ENCODE measurements at places on chromosomes 3 and 15.

DNA sequence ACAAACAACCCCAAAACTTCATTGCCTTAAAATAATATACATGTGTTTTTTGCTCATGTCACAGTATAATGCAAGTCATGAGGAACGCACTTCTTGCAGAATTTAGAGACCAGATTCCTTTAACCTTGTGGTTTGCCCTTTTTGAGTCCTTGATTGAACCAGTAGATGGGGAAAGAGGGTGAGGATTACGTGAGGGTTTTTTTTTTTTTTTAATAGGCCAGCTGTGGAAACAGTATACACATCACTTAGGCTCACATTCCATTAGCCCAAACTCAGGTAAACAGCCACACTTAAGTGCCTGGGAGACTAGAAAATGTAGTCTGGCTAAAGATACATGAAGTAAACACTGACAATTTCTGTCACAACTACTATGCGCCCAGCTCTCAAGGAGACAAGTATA lies 114.9 kb upstream of the MLF1 start:
- DNase-seq = no peak

GRCh38 chr3:155778462-155778861 lies 27.6 kb downstream of the C3orf33 start:
- no peak for DNase-seq

DNA sequence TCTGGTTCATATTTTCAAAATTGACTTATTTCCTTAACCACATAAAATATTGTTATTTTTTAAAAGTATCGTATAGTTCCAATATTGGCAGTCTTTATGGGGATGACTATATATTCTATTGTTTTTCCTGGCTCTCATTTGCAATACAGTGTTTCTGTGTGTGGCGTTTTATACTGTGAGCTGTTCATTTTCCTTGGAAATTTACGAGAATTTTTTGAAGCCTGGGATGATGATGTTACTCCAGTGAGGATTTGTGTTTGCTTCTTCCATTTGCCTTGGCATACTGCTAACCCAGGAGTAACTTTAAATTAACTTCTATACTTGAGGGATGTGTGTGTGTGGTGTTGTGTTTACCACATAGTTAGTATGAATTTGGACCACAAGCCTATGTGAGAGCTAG lies 95.2 kb downstream of the NR1D2 start:
- DNase-seq = no peak

DNA sequence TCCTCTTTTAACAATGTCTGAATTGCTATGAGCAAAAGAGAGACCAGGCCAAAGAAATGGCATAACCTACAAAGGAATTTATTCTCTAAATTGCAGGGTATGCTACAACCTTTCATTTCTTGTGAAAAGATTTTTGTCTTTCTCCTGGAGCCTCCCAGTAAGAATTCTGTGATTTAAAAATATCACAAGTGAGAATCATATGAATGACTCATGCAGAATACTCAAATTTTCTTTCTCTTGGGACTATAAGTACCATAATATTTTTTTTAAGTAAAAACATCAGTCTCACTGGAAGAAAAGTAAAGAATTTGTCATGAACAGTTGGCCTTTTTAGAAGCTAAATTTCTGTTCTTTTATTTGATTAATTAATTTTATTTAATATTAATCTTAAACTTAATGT lies 26.3 kb downstream of the SYNPR start:
- DNase-seq = no peak

- DNase-seq = no peak
Observed at GRCh38 chr15:31970007-31970406, 60.3 kb upstream of the CHRNA7 start.

DNA sequence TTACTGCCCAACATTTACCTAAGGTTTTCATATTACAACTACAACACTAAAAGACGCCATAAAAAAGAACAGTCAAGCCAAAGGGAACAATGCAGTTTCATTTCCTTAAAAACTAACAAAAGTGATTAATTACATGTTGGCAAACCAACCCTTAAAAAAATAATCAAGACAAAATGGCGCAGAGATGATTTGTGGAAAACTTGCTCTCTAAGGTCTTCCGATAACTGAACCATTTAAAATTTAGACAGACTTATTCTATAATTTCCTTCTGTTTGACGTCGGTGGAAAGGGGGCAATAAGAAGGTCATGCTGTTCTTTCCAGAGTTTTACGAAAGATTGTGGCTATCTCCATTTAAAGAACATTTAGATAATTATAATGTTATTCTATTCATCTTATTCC lies 87.6 kb downstream of the RYK start:
- DNase-seq = no peak

DNA sequence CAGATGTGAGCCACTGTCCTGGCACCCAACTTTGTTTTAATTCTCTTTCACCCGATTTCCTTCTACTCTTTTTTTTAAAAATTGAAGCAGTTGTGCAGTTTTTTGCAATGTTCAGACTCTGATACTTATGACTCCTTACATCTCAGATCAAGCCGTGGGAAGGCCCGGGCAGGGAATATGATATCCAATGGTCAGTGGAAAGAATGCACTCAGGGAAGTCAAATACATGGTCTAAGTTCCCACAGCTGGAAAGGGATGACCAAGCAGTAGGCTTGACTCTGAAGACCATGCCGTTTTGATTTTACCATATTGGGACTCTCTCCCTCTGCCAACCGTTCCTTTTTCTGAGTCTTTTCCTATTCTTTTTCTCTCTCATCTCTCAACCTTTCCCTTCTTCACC lies 157.2 kb downstream of the RPLP1 start:
- DNase-seq = no peak

GRCh38 chr3:169283951-169284350 lies 379.6 kb downstream of the MECOM start:
- no peak for DNase-seq

GRCh38 chr3:146469150-146470017 lies at the start of gene PLSCR2:
Gene PLSCR2 (minus strand): TSS chr3:146469561. CDS start chr3:146459904, 9,657 bp downstream.
- peak; percentile 62 for DNase-seq

- no peak for DNase-seq
Observed at GRCh38 chr3:169534439-169534838, 129.1 kb downstream of the MECOM start.

DNA sequence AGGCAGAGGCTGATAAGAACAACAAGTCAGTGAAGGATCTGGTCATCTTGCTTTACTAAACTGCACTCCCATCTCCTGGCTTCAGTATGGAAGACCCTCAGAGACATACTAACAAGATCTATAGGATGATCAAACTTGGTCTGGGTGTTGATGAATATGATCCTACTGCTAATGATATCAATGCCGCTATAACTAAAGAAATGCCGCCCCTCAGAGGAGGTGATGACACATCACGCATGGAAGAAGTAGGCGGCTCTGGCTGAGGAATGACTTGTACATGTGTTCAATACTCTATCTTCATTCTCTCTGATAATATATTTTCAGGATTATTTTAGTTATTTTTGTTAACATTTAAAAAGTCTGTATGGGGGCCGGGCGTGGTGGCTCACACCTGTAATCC lies 17.5 kb upstream of the EIF2B5 start:
- no peak for DNase-seq

DNA sequence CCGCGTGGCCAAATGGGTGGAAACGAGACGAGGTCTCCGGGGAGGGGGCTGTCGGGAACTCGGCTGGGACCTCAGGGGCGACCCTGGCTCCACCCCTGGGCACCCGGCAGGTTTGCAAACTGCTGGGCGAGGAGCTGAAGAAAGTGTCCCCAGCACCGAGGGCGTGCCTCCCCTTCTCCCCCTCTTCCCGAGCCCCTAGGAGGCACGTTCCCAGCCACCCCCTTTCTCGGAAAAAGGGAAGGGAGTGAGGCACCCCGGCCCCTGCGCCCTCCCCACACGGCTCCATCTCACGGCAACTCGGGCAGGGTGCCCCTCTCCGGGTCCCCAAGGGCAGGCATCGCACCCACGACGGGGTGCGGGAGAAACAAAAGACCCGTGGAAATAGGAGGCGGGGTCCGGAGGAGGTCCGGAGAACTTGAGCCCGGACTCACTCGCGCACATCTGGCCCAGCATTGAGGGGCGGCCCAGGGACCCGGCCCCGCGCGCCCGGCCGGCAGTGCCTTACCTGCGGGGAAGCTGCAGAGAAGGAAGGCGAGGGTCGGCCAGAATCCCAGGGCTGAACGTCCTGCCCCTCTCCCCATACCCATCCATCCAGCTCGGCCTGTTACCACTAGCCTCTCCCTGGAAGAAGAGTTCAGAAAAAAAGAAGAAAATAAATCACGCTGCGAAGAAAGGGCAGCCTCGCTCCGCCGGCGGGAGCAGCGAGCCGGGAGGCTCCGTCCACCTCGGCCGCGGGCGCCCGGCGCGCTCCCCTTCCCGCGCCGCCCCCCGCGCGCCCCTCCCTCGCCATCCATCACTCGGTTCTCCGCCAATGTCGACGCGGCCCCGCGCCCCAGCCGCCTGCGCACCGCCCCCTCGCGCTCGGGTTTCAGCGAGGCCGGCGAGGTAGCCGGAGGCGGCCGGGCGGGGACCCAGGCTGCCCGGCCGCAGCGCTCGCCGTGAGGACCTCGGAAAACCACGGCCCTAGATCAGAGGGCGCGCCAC lies 16.3 kb downstream of the RGMA start:
- DNase-seq = no peak

GRCh38 chr3:11583638-11584046 lies 60.1 kb downstream of the VGLL4 start:
- no peak for DNase-seq

Data from CD4-positive, alpha-beta T cell treated with Interleukin-15 for 4 hours (primary cell).